ENCODE measurements at places on chromosomes 7 and 10. TPM values are rescaled to one million over a fixed set of nuclear protein-coding genes. Genes with fewer than 3 reads are reported as not detected.

Gene PPP1R17
- not detected for total RNA-seq

Gene GDF2
- total RNA-seq: not detected

Gene CYP2C8
- 0.73 TPM for total RNA-seq

Gene POLR1F
- 20.5 TPM for total RNA-seq

Gene ZNF467
- total RNA-seq: 6.3 TPM

Measured in breast epithelium (tissue), 4 donors.